NCI-H187 treated with DMSO at 0.1 percent for 48 hours (cell line): ENCODE measurements at places on chromosomes 4 and X.

DNA sequence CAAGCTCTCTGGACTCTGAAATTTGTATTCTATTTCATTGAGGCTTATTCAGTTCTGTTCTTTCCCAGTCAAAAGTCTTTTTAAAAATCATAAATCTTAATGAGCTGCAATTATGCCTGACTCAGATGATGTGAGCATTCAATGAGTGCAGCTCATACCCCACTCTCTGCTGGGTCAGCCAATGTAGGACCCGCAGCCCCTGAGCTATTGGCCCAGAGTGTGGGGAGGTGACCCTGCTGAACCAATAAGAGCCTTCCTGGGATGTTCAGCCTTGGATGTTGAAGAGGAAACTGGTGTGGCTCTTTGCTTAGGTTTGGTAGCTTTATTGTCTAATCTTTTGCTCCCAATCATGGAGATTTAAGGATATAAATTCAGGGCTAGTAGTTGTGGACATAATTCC lies 12.1 kb upstream of the TCEAL4 start:
- DNase-seq: no peak

DNA sequence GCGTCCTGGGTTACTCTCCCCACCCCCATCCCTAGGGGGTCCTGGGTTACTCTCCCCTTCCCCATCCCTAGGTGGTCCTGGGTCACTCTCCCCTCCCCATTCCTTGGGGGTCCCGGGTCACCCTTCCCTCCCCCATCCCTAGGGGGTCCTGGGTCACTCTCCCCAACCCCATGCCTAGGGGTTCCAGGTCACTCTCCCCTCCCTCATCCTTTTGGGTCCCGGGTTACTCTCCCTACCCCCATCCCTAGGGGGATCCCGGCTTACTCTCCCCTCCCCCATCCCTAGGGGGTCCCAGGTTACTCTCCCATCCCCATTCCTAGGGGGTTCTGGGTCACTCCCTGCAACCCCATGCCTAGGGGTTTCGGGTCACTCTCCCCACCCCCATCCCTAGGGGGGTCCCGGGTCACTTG lies 1.5 kb downstream of the ASMTL start:
- no peak for DNase-seq

DNA sequence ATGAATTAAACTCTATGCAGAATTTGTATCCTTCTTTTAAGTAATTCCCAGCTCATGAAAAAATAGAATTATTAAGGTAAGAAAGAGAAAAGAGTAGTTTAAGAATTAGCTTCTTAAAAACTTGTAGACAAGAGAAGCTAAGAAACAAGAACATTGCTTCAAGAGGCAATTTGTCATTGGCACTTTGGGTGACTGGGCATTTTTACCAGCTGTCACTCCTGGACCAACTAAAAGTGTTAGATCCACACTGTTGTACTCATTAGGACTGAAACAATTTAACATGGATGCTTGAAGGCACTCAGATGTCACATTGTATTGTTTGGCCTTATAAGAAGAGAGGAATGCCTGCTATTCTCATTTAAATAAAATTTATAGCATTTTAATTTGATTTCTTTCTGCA lies 7.4 kb downstream of the COL25A1 start:
- no peak for DNase-seq

DNA sequence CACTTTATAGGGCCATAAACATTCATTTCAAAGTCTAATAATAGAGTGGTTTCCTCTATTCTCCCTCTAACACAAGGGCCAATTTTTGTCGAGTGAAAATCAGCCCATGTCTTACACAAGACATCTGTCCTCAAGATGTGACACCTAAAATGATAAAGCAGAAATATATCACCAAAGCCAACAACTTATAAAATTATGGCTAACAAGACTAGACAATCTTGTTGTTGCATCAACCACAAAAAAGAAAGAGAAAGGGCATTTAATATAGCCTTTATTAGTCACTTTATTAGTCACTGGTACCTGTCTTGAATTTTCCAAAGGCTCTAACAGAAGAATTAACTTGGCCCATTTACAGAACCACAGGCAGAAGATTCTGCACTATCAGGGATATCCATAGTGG lies 161.6 kb downstream of the SMIM20 start:
- DNase-seq: no peak

DNA sequence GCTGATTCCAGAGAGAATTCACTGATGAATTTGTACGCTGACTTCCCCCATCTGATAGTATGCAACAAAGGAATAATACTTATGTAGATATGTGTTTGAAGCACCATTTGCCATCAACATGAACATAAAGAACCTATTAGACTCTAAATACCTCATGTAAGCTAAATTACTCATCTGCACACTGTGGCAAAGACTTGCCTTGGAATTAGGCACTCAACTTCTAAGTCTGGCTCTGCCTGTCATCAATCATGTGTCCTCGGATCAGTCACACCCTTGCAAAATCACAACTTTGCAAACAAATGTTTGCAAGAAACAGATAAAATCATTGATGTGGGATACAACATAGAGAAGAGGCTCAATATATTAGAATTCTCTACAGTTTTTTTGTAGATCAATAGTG lies 169.9 kb upstream of the LDB2 start:
- no peak for DNase-seq

GRCh38 chrX:21412883-21413282 lies 38.7 kb downstream of the CNKSR2 start:
- no peak for DNase-seq

- no peak for DNase-seq
These were observed 60.5 kb downstream of the TMA16 start for GRCh38 chr4:163554870-163555465.

DNA sequence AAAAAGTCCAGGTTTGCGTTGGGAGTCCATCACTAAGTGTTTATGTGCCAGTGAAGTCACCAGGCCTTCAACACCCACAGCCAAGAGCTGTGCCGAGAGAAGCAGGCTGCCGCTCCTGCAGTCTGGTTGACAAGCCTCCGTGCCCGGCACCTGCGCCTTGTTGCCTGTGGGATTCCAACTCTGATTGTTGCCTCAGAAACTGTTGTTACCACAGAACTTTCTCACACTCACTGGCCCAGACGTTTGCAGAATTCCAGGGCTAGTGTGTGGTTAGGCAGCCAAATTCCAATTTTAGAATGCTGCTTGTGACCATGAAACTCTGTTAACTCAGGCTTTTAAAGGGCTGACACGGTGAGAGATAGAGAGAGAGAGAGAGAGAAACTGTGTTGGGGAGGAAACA lies 119.5 kb upstream of the LIMCH1 start:
- DNase-seq: no peak

- no peak for DNase-seq
These were observed 1.7 kb downstream of the OCIAD1 start for GRCh38 chr4:48832571-48832970.
